ENCODE measurements at places on chromosomes 4 and X.

DNA sequence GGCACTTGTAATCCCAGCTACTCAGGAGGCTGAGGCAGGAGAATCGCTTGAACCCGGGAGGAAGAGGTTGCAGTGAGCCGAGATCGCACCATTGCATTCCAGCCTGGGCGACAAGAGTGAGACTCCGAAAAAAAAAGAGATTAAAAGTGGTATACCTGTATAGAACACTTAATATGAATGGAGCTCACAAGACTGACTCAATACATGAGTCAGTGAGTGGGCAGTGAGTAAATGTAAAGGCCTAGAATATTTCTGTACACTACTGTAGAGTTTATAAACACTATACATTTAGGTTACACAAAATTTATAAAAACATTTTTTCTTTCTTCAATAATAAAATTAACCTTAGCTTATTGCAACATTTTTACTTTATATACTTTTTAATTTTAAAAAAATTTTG lies 93.8 kb downstream of the CENPC start:
- no peak for DNase-seq

GRCh38 chr4:86006057-86006456 lies 353.8 kb downstream of the MAPK10 start:
- DNase-seq: no peak

DNA sequence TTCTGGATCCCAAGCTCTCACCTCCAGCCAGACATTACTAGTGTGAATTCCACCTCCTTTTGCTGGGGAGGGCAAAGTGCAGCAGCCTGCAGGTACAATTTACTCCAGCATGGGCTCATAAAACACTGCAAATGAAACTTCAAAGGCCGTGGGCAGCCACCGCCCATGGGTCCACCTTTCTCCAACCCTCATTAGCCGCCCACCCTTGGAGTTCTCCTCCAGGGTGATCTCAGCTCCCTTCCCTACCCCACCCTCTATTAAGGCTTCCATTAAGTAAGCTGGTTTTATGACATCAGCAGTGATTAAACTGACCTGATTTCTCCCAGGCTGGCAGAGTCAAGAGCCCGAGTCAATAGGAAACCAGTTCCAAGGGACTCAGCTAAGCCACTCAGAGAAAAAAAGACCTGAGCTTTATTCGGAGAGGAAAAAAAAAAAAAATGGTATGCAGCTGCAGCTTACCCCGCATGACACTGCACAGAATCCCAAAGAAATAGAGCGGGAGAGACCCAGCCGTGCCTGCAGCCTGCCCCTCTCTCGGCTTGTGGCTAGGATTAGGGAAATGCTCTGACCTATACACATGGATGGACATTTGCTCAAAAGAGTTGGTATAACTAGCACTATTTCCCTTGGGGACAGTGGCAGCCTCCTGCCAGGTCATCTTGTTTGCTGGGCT lies 319.6 kb downstream of the PTTG2 start:
- DNase-seq: no peak

GRCh38 chr4:6293097-6293445 lies 23.4 kb downstream of the WFS1 start:
- no peak for DNase-seq

- DNase-seq: no peak
Measured at GRCh38 chr4:38242822-38243387, 282.7 kb downstream of the PTTG2 start.

GRCh38 chr4:141909541-141909940 lies 273.2 kb downstream of the IL15 start:
- no peak for DNase-seq

- no peak for DNase-seq
Measured at GRCh38 chrX:14039344-14039743, 9.7 kb upstream of the GEMIN8 start.

DNA sequence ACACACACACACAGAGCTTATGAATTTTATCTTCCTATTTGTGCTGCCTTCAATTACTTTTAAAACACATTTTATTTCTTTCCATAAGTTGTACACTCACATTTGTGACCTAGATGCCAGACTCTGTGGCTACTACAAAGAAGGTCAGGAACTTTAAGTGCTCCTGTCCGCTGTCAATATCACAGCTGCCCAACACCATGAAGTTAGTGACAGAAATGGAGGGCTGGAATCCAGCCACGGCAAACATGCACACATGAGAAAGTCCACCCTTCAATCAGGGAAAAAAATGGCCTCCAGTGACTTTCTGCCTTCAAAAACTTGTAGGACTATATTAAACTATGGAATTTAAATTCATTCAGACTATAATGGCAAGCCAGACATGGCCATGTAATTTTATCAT lies 334.4 kb upstream of the FSTL5 start:
- DNase-seq: no peak

GRCh38 chrX:134528960-134529359 lies 69.0 kb downstream of the HPRT1 start:
- no peak for DNase-seq

DNA sequence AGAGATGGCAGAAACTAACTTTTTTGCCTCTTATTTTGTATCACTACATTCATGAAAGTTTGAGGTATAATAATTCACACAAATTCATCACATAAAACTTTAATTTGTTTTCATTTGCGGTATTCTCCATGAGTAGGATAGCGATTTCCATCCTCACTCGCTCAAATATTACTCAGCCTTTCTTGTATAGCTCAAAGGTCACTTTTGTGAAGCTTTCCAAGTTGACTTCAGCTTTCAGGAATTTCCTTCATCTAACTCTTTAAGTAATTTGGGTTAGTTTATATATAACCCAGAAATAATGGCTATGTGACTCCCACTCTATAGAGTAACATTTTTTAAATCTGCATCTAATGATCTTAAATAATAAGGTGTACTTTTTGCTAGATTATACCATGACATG lies 314.4 kb downstream of the IL1RAPL1 start:
- no peak for DNase-seq

- DNase-seq: no peak
Measured at GRCh38 chrX:7244405-7244804, 96.5 kb upstream of the PUDP start.

DNA sequence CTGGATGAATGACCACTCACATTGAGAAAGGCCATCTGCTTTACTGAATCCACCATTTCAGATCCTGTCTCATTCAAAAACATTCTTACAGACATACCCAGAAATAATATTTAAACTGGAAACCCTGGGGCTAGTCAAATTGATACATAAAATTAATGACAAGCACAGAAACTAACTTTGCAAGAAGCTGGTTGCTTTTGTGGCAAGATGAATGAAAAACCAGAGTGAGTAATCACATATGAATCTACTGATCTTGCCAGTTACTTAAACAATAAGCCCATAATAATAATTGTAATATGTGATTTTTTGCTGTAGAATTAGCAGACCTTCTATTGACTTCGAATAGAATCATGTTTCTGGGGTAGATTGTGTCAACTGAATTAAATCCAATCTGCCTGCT lies 235.1 kb downstream of the PPARGC1A start:
- no peak for DNase-seq

GRCh38 chr4:110518889-110519490 lies 43.0 kb downstream of the ENPEP start:
- DNase-seq: no peak

DNA sequence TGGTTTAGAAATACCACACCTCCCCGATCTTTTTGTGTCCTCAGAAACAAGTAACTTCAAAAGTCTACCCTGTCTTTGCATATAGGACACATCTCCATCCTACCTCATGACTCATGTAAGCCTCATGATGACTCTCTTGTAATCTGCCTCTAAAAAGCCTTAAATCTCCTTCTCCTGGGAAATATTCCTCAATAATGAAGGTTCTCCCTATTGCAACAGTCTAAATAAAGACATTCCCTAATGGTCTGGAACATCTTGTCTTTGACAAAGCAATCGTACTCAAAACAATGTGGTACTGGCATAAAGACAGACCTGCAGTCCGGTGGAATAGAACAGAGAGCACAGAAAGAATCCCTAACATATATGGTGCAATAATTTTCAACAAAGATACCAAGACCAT lies 257.7 kb downstream of the OPHN1 start:
- DNase-seq: no peak

- DNase-seq: no peak
Measured at GRCh38 chr4:1402516-1403091, 3.6 kb downstream of the NKX1-1 start.

DNA sequence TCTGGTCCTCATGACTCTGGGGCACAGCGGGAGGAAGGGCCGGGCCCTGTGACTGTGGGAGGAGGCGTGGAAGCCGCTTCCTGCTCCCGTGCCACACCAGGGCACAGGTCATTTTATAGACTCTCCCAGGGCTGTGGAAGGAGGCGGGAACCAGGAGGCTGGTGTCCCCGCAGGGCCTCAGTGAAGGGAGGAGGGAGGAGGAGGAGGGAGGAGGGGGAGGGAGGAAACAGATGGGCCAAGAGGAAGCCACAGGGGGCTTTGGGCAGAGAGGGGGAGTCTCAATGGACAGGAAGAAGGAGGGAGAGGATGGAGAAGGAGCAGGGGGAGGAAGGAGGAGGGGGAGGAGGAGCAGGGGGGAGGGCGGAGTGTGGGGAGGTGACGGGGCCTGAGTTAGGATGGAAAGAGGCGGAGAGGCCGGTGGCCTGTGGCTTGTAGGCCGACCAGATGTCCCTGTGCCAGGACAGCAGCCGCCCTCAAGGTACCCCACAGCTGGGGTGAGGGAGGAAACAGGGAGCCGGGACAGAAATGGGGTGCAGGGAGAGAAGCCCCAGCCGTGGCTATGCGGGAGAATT lies 6.2 kb upstream of the PLCXD1 start:
- no peak for DNase-seq

GRCh38 chr4:86769794-86770193 lies 79.4 kb downstream of the SLC10A6 start:
- no peak for DNase-seq

DNA sequence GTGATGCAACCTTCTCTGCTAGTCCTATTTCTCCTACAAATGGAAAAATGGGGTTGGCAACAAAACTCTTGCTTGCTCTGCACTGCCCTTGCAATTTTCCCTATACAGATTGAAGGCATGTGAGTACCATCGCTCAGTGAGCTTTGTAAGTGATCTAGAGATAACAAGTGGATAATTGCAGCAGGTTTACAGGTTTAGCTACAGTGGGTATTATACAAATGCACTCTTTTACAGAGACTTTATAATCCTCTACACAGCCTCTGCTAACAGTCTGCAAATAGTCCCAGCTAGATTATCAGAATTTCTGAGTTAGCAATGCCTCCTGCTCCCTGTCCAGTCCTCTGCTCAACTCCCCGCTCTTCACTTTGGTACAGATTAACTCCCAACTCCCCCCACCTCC lies 11.1 kb downstream of the LEF1 start:
- no peak for DNase-seq

- no peak for DNase-seq
Measured at GRCh38 chr4:185190306-185190856, 13.4 kb downstream of the CFAP97 start.

GRCh38 chr4:55051532-55051931 lies 73.9 kb downstream of the KDR start:
- no peak for DNase-seq

GRCh38 chr4:158993891-158994290 lies 109.0 kb upstream of the RAPGEF2 start:
- no peak for DNase-seq

GRCh38 chr4:139978692-139979091 lies 175.3 kb downstream of the MAML3 start:
- peak; percentile 49 for DNase-seq

DNA sequence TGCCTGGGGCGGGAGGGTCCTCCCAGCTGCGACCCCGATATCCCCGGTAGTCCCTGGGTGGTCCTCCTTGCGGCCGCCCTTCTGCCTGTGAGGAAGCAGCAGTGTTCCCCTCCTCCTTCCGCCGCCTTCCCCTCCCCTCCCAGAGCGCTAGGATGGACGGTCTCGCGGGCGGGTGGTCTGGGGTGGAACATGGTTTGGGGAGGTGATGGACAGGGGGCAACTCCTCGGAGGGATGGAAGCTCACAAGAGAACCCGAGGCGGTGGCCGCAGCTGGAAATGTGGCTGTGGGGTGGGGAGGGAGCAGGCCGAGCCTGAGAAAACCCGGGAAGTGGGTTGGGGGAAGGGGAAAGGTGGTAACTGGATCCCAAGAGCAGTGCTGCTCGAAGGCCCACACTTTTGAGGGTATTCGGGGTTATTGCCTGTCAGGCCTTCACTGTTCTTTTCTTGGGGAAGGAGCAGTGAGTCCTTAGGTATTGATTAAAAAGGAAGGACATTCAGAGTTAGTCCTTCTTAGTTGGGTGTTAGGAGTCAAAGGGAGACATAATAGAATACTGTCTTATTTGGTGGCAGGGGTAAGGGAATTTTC lies 581 bp downstream of the UBE2K start:
- no peak for DNase-seq

DNA sequence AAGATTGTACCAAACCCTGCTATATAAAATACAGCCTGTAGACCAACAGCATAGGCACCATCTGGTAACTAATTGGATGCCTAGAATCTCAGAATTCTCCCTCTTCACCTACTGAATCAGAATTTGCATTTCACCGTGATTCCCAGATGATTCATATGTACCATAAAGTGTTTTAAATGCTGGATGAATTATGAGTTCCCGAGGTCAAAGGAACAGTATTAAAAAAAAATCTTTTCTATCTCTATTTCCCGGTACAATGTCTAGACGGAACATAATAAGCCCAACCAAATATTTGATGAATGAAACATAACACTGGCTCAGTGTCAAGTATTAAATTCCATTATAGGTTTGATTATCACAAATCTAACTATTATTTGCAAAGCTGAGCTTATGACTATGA lies 280.0 kb downstream of the ANKRD50 start:
- DNase-seq: no peak

GRCh38 chr4:6093671-6094070 lies 75.4 kb upstream of the C4orf50 start:
- DNase-seq: no peak

DNA sequence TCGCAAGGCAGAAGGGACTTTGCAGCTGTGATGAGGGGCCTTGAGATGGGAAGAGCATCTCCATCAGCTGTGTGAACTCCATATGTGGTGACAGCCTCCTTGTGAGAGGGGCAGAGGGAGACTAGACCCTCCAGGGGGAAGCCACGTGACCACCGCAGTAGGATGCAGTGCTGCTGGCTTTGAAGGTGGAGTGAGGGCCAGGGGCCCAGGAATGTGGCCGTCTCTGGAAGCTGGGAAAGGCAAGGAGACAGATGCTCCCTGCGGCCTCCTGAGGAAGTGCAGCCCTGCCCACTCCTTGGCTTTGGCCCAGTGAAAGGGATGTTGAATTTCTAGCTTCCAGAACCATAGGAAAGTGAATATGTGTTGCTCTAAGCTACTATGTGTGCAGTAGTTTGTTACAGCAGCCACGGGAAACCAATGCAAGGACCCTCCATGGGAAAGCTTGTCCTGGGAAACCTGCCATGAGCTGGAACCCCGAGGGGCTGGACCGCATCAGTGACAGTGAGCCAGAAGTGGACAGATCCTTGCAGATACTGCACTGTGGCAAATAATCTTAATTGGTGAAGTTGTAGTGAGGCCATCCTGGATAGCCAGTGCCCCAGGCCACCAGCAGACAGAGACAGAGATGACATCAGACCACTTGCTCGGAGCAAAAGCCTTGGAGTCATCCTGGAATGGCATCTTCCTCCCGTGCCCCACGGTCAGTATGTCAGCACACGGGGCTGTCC lies 35.4 kb upstream of the SORCS2 start:
- no peak for DNase-seq

DNA sequence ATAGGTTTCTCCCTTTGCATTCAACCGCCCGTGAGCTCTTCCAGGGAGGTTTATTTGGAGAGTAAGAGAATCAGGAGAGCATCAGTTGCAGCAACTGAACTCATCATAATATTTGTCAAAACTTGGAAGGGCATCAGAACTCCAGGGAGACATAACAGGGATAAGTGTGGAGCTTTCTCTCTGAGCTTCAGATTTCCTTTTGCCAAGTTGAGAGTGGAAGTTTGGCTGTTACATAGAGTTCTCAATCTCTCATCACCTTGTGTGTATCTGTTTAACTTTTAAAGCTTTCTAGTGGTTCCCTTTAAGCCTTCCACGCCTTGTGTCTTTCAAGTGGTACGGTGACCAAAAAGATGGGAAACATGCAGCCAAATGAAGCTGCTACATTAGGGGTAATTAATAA lies 18.8 kb downstream of the BMP3 start:
- DNase-seq: no peak
